ENCODE measurements at places on chromosomes 2 and 18.

- DNase-seq, result no peak
Measured at GRCh38 chr2:235244255-235245220, 249.3 kb upstream of the AGAP1 start.

DNA sequence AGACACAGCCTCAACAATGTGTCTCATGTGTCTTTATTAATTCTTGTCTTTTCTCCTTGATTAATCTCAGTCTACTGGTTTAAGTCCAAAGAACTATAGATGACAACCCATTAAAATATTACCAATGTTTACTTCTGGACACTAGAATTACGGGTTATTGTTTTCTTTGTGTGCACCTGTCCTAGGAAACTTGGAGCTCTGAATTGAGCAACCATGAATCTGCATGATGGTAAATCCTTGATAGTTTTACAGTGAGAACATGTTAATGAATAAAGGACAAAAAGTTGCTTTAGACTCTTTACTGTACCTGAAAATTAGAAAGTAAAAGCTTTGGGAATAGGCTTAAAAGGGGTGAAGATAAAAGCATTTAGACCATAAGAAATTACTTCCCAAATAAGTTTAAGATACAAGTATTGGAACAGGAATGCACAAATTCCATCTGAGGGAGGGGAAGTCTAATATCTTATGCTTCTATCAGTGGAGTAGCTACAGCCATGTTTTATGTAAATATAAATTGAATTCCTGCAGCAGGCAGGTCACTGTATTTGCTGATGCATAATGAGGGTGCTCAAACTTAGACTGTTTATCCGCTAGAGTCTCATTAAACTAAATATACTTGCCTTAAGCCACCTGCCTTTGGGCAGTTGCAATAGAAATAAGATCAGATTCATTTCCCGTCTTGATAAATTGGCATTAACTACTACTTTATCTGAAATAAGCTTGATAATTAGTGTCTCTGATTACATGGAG is 603.7 kb upstream of the GCFC2 start:
- no peak for DNase-seq

GRCh38 chr18:23340661-23341060 is 112.4 kb upstream of the RIOK3 start:
- no peak for DNase-seq

DNA sequence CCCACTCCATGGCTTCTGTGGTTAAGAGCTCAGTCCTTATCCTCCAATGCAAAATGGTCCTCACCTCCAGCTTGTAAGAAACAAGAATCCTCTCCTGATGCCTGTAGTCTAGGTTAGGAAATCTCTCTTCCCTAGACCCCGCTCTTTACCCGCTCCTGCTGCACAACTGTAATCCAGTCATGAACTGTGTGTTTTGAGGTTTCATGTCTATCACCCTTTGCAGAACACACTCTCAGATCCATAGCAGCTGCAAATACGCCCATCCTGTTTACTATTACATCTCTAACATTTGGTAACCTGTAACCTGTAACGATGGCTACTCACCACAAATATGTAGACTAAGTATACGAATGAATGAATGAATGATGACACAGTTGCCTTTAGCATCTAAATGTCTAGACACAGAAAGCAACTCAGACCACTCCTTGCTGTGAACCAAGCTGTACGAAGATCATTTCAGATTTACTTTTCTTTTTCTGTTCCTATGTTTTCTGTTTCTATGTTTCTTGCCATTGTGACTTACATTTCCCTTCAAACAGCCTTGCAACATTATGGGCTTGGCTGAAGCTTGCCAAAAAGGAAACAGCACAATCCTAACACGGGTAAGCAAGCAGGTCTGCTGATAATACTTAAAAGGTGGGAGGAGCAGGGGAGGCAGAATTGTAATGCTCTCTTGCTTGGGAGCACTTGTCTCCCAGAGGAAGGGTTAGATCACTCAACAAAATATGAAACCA is 53.7 kb downstream of the EPHA4 start:
- no peak for DNase-seq

- peak; percentile 21 for DNase-seq
Measured at GRCh38 chr2:201696151-201696659, 2.2 kb downstream of the MPP4 start.

GRCh38 chr2:56118474-56118873 is 65.3 kb upstream of the CCDC85A start:
- peak; percentile 35 for DNase-seq

GRCh38 chr2:217838409-217838831 is 164.4 kb downstream of the TNS1 start:
- DNase-seq, result no peak

GRCh38 chr2:62920070-62920469 is 130.6 kb upstream of the OTX1 start:
- no peak for DNase-seq

DNA sequence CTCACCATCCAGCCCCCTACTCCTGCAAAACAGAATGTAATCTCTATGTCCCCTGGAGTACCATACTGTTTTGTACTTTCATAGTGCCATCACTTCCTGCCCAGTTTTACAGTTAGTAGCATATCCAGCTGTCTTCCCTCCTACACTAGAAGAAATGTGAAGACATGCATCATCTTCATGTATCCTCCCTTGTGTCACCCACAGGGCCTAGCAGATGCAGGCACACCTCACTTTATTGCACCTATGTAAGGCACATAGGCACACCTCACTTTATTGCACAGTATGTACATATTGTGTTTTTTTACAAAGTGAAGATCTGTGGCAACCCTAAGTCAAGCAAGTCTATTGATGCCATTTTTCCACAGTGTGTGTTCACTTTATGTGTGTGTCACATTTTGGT is 12.0 kb downstream of the DNAJC27 start:
- DNase-seq, result no peak

DNA sequence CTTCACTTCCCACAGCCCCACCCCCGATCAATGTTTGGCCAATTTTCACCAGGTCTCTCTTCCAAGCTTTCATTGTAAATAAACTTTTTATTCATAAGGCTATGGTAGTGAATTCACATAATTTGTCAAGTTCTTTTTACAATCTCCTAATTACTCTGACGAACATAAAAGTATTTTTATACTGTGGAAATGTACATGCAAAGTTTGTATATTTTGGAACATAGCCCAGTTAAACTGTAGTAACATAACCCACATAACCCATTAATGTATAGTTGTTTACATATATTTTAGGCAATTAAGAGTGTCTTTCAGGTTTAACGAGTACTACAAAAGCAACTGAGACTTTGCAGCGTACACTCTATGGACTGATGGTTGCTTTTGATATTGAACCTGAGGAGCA is 228.3 kb upstream of the ERBB4 start:
- no peak for DNase-seq

DNA sequence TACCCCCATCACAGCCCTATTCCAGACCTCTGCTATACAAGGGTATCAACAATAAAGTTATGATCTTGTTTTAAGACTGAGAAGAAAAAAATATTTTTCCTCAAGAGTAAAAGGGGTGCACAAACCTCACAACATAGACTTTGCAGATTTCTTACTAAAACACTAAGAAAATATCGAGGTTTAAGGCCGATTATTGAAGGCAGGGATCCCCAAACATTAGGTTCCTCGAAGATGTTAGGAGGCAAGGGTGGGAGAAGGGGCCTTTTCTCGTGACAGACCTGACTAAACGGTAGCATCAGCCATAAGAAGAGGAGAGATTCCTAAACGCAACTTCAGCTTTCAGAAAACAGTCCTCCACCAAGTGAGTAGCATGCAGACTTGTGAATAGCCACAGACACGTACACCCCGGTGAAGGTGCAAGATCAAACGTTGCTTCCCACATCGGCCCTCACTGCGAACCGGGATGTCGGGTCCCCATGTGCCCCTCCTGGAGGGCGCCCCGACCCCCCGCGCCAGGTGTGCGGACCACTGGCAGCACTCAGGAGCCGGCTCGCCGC is 678 bp downstream of the PIAS2 start:
- peak; percentile 61 for DNase-seq

DNA sequence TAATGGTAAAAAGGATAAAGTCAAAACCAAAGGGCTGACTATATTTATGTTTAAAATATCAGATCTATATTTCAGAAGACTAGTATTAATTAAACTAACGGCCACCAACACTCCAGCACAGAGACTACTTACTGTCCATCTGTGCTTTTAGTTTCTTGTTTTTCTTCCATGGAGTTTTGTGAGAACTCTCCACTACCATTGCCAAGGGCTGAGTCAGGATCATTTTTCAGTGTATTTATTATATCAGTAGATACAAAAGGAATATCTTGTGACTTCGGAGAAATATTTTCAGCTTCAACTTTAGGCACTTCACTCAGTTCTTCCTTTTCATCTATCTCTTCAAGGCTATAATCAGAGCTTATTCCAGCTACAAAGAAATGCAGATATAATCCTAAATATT is 79.1 kb upstream of the GRB14 start:
- no peak for DNase-seq

DNA sequence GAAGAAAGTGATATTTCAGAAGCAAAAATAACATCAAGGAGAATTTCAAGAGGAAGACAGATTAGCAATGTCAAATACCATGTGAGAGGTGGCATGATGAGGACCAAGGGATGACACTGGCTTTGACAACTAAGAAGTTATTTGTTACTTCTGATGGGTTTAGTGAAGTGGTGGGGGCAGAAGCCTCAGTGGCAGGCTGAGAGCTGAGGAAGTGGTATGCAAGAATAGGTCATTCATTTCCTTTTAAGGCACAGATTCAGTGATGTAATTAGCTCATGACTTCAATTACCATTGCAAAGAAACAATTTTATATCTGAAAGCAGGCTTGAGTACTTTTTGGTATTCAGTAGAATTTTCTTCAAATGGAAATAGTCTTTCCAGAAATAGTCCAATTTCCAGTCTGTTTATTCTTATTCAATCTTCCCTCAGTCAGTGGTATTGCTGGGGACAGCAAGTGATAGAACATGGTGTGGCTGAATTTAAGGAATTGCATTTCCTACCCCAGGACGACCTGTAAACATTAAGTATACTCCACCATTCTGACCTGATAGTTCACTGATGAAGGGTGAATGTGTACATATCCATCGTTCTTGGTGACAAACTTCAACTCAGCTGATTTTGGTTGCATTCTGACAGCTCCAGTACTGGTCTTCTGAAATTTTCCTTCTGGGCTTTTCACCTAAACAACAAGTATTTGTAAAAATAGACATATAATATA is 28.2 kb downstream of the GEMIN6 start:
- DNase-seq, result no peak

GRCh38 chr2:205343103-205343502 is 339.2 kb upstream of the NRP2 start:
- DNase-seq, result no peak

DNA sequence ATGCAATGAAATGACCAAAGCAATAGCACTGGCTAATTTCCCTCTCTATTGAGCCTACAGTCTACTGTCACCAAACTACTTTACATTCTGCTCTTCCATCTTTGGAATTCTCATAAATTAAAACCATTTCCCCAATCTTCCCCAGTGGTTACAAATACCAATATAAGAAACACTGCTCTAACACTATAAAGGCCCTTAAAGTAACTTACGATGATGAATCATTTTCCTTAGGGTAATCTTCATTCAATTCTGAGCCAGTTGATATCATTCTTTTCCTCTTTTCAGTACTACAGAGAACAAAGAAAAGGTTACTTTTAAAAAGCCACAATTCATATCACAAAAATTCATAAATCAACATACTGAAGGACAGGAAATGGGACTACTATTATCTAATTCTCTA is 22.1 kb downstream of the USP37 start:
- DNase-seq, result no peak

DNA sequence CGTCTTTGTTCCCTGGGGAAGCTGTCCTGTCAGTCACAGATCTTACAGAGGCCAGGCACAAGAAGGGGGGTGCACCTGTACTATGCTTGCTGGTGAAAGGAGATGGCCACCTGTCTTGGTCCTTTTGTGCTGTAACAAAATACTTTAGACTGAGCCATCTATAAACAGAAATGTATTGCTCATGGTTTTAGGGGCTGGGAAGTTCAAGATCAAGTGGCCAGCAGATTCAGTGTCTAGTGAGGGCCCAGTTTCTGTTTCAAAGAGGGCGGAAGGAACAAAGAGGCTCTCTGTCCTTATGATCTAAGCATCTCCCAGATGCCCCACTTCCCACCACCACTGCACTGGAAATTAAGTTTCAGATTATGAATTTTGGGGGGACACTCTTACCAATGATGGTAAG is 35.5 kb upstream of the RPL37A start:
- DNase-seq, result no peak

DNA sequence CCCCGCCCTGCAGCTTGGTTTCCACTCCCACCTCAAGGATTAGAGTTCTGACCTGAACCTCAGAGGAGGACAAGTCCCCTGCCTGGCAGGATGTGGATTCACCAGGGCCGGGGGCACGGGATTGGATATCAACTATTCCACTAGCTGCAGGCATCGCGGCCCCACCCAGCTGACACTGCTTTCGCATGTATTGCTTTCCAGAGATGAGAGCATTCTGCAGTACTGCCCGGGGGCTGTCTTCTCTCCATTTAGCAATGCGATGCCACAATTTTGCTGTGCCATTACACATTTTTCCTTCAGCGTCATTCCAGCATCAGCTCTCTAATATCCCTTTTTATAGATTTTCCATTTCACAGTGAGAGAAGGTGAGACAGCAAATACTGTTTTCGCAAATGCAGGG is 42.0 kb downstream of the CTIF start:
- DNase-seq, result no peak

- no peak for DNase-seq
Measured at GRCh38 chr2:83944191-83944590, 514.9 kb downstream of the SUCLG1 start.

DNA sequence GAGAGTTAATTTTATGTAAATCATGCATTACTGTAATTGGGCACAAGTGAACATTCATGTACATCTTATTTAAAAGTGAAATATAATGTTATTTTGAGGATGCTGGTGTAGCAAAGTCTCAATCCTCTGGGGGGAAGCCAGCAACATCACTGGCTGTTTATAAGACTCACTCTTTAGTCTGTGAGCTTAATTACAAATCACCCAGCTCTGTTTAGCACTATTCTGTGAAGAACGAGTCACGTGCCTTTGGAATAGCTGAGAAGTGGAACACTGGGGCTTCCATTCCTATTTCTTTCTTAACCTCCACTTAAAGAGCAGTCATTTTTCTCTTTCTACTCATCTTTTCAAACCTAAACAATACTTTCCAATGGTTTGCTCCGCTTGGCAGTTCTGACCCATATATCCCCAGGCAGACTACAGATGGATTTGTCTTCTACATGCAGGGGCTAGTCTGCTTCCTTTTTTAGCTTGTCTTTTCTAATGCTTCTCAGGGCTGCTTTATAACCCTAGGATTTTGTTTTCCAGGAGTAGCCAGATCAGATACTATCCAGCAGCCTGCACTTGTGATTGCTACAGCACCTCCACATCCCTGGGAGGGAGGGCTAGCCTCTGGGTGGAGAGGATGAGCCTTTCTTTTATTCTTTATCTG is 95.3 kb upstream of the CAVIN2 start:
- peak; percentile 58 for DNase-seq

DNA sequence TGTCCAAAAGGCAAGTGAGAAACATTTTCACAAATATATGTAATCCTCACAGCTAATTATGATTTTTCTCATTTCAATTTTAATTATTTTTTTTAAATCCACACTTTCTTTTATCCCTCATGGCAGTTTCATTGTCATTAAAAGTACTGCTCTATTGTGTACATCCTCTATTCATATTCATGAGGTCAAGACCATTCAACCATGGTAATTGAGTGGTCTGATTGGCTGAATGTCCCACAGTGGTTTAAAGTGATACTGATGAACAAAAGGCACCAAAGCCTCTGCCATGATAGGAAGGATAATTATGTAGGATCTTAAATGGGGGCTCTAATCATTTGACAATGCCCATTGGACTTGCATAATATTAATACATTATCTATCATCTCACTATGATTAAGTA is 108.4 kb upstream of the EPHA4 start:
- DNase-seq, result no peak

Measured in NCI-H82 (cell line).